ENCODE measurements at places on chromosomes 3 and 15.

- DNase-seq, result no peak
Observed at GRCh38 chr3:73540969-73541740, 83.6 kb downstream of the PDZRN3 start.

GRCh38 chr3:68974711-68975110 lies 38.8 kb downstream of the EOGT start:
- DNase-seq, result no peak

DNA sequence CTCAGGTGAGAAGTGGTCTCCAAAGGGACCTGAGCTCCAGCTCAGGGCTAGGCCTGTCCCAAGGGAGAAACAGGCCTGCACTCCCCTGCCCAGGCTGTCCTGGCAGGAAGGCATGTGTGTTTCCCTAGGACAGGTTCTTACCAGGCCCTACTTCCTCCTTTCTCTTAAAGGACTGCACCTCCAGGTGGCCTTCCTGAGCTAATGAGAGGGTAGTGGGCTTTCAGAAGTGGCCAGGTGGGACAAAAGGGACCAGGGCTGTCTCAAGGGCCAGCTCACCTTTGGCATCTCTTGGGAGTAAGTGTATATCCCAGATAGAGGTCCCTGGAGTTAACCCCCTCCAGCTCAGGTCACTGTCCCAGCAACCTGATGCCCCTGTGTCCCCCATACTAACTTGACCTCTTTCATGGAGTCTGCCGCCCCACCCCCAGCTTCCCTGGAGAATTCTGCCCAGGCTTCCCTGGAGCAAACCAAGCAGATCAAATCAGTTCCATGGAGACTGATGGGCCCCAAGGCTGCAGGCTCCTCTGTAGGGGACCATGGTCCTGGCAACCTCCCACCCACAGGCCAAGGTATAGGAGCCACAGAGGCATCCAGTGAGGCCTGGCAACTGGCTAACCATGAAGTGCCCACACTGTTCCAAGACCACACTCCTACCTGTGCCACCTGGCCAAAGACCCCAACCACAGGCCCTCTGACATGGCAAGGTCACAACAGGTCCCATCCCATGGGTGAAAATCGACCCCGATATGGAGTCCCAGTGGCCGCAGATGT lies 67.6 kb downstream of the ZNF445 start:
- DNase-seq, result no peak

DNA sequence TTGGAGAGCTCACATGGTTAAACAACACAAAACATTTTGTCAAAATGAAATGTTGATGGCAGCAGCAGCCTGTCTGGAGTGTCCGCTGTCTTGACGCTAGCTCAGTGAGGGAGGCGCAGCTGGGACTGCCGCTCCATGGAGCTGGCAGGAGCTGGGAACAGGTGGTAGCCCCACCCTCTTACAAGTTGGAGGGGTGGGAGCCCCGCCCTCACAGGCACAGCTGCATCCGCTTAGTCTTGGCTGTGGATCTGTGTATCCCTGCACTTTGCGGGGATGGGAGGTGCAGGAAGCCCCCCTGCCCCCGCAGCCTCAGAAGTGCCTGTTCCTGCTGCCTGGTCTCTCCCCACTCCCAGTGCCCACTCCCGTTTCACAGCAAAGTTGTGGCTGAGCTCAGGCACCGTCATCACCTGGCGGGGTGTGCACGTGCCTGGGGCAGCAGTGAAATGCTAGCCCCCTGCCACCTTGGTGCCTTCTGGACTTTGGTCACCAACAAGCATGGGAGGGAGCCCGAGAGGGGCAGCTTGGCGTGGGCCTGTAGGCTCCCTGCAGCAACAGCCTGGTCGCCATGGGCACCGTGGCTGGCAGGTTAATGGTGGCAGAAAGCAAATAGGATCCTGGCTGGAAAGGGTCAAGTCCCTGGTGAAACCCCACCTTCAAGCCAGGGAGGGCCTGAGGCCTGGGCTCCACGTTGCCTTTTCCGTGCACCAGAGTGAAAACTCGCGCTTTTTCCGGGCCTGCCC lies 53.8 kb upstream of the CADM2 start:
- DNase-seq, result no peak

All from activated gamma-delta T cell treated with Interleukin-2 at 50 U/mL for 16 hours (primary cell).